ENCODE measurements at places on chromosomes 3 and 15. TPM values are rescaled to one million over a fixed set of nuclear protein-coding genes. Genes with fewer than 3 reads are reported as not detected.

Gene CCDC13
- total RNA-seq = 1.0 TPM

Gene FGD5
- total RNA-seq = not detected

Gene WDR76
- total RNA-seq = 69.0 TPM

Gene CACNA1D
- total RNA-seq = 0.26 TPM

Gene SLC2A2
- total RNA-seq = not detected

Gene PLSCR2
- not detected for total RNA-seq

Gene INO80
- 55.7 TPM for total RNA-seq

Gene CTDSPL
- total RNA-seq = 0.69 TPM

Gene POLQ
- total RNA-seq = 11.5 TPM

Gene CD96
- total RNA-seq = 168 TPM

Gene LEKR1
- 1.3 TPM for total RNA-seq

Gene TGM4
- total RNA-seq = not detected

- no peak overlapping the region for H3K4me3 ChIP-seq
- H3K36me3 ChIP-seq = peaks cover 18% of the 10 kb centered on the region
- no peak for DNase-seq
- H3K4me1 ChIP-seq = peaks cover 5% of the 10 kb centered on the region
Measured at GRCh38 chr3:171092467-171092911, 66.0 kb upstream of the SLC2A2 start.

DNA sequence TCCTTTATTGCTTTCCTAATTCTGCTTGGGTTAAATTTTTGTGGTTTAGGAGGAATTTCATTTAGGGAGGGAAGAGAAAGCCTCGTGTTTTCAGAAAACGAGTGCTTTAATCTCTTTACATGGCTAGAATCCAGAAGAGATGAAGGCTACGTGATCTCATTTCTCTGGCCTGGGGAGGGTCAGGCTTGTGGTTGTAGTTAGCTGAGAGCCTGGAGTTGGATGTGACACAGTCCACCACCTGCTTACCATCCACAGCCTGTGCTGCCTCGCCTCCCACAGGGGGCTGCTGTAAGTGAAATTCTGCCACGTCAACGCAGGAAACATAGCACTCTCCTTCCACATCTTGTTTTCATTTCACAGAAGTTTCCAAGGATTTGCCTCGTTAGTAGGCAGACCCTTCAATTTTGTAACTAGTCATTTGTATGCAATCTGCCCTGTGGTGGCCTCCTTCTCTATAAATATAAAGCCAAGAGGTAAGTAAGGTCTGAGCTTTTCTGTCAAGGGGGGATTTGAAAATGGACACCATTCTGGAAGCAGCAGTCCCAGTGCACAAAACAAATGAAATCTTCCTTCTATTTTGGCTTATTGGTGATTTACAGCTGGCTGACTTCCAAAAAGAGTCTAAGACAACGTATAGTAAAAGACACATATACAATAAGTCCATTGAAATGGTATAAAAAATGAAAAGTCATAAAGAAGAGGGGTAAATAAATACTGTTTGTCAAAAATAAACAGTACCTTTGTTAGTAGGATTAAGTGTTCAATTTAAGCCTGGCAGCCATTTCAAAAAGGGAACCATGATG is 3.4 kb downstream of the GXYLT2 start:
- no peaks in the 10 kb centered on the region for H3K36me3 ChIP-seq
- H3K27ac ChIP-seq = no peak overlapping the region
- DNase-seq = no peak
- H3K4me1 ChIP-seq = peaks cover 8% of the 10 kb centered on the region
- H3K27me3 ChIP-seq = peaks cover 61% of the 10 kb centered on the region

DNA sequence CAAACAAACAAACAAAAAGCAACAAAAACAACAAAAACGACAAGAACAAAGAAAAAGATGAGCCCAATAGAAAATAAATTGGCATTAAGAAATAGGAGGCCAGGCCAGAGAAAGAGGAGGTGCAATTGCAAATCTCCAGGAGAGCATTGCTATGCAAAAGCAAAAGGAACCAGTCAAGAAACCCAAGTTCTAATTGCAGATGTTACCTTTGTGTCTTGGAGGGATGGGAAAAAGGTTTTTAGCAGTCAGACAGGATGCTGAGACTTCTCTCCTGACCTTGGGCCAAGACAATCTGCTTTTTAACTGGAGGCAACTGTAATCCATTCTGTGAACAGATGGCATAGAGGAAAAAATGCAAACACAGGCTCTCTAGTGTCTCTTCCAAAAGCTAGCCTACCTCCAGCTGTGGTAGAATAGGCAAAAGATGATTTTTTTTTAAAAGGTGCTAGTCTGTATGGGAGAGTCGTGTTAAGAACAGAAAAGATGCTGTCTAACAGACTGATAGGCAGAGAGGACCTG is 56.4 kb downstream of the LSAMP start:
- H3K4me1 ChIP-seq = no peaks in the 10 kb centered on the region
- H3K4me3 ChIP-seq = no peak overlapping the region
- no peak overlapping the region for H3K27ac ChIP-seq
- no peaks in the 10 kb centered on the region for H3K36me3 ChIP-seq

- no peak overlapping the region for H3K27ac ChIP-seq
- DNase-seq = no peak
- H3K27me3 ChIP-seq = peaks cover 43% of the 10 kb centered on the region
- H3K36me3 ChIP-seq = no peaks in the 10 kb centered on the region
- no peak overlapping the region for H3K4me3 ChIP-seq
Measured at GRCh38 chr15:80259942-80260510, 8.0 kb upstream of the CTXND1 start.

- no peak overlapping the region for H3K4me3 ChIP-seq
- no peaks in the 10 kb centered on the region for H3K36me3 ChIP-seq
- H3K4me1 ChIP-seq = no peaks in the 10 kb centered on the region
Measured at GRCh38 chr3:156413293-156413892, 141.5 kb downstream of the SSR3 start.

DNA sequence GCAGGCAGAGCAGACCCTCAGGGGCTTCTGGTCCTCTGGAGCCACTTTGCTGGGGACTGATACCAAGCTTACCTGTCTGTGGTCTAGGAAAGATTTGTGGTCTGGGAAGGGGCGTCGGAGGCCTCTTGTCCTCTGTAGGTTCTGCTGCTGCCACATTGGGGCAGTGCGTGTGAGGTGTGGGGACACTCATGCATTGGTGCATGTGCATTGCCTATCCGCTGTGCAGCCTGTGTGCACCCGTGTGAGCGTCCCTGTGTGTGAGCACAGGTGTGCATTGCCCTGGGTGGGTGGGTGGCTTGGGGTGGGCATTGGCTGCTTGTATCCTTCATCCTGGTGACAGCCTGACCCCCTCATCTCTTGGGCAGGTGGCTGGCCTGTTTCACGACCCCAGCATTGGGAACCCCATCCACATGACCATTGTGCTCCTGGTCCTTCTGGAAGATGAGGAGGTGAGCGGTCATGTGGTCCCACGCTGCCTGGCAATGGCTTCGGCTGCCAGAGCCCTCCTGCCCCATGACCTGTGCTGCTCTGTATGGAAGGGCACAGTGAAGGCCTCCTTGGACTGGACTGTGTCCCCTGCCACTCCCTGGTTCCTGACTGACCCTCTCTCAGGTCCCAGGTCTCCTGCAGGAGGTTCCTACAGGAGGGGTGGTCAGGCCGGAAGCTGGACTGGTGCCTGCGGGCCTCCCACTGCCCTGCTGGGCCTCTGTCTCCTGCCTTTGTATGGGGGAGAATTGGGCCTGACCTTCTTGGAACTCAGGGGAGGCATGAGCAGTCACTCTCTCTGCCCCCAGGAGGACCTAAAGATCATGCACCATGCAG is 41.5 kb downstream of the SAXO2 start:
- H3K4me1 ChIP-seq = no peaks in the 10 kb centered on the region
- H3K27me3 ChIP-seq = no peaks in the 10 kb centered on the region
- no peak for DNase-seq
- no peak overlapping the region for H3K4me3 ChIP-seq
- H3K36me3 ChIP-seq = no peaks in the 10 kb centered on the region

GRCh38 chr3:140052771-140053702 is 118.1 kb downstream of the CLSTN2 start:
- H3K4me1 ChIP-seq = no peaks in the 10 kb centered on the region
- no peak overlapping the region for H3K27ac ChIP-seq
- no peak overlapping the region for H3K4me3 ChIP-seq
- no peaks in the 10 kb centered on the region for H3K36me3 ChIP-seq
- DNase-seq = no peak

DNA sequence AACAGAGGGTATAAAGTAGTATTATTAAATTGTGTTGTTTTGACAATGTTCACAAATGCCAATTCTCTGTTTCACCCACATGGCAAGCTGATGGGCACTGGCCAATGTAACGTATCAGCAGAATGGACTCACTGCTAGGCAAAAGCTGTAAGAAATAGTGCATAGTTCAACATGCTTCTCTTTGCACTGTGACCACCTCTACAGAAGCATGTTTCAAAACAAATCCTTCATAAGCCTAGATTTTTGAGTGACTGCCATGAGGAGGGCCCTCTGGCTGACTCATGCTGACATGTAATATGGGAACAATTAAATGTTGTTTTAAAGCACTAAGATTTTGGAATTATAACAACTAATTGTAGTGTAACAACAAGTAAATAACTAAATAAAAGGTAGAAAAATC is 3.2 kb downstream of the GBE1 start:
- H3K36me3 ChIP-seq = peaks cover 15% of the 10 kb centered on the region
- DNase-seq = no peak
- no peak overlapping the region for H3K27ac ChIP-seq
- H3K27me3 ChIP-seq = no peaks in the 10 kb centered on the region
- H3K4me1 ChIP-seq = peaks cover 18% of the 10 kb centered on the region

DNA sequence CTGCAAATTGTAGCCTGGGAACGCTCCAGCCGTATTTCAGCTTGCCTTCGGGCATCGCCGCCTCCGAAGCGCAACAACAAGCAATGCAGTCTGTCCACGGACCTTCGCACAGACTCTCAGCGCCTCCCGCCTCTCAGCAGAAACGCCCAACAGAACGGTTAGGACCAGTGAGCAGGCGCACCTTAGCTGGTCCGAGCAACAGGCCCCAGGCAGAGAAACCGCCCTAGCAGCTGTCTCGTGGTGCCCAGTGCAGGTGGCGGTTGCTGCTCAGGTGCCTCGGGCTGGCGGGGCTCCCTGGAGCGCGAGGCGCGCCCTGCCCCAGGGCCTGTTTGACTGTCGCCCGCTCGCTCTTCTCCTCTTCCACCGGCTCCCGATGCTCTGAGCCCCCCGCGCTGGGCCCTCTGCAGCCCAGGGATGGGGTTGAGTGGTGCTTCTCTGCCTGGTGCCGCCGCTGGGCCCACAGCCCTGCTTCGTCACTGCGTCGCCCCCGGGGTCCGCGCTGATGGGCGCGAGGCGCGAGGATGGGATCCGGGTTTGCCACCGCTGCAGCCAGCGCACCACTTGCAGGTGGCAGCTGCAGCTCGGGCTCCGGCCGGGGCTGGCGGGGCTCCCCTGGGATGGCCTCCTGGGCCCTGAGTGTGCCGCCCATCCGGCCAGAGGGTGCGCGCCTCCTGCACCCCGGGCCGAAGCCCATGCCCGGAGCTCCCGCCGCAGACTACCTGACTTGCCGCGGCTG is 268.4 kb upstream of the FRG2C start:
- H3K27me3 ChIP-seq = no peaks in the 10 kb centered on the region
- H3K36me3 ChIP-seq = no peaks in the 10 kb centered on the region
- no peak for DNase-seq

DNA sequence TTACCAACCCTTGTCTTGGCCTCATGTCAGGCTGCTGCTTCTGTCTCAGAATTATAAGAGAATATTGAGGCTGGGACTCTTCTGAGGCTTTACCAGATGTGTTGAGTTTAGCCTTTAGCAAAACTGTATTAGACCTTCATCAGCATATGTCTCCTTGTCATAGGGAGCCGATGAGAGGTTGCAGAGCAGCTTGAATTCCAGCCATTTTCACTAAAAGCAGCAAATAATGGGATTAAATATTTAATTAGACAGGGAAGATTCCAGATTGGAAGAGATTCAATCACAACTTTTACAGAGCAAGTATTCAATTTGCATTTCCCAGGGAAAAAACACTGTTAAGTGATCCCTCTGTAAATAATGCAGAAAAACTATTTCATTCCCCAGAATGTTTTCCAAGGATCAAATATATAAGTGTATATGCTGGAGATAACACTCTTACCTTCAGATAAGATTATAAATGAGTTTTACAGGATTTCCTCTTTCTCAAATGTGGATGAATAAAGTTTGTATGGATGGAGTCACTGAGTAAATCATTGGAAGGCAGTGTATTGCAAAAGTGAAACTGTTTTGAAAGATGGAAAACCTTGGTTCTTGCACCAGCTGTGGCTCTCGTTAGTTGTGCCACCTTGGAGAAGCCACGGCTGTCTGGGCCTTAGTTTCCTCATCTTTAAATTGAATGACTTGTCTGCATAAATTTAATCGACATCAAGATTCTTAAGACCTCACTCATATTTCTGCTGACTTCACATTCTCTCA is 466.4 kb upstream of the SGO1 start:
- H3K27me3 ChIP-seq = no peaks in the 10 kb centered on the region
- H3K4me1 ChIP-seq = no peaks in the 10 kb centered on the region
- H3K27ac ChIP-seq = no peak overlapping the region
- no peak for DNase-seq

DNA sequence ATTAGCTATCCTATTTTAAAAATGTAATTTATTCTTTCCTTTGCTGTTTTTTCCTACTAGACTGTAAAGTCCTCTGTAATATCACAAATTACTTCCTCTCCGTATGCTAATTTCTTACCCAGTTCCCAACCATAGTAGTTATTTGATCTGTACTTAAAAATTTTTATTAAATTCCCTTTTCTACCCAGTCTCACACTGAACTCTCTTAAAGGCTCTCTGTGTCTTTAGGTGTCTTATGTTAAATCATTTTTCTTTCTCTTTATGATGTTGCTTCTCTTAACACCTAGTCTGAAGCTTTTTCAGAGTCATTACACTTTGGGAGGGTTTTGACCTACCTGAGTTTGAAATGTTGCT is 378.6 kb downstream of the NSUN3 start:
- peaks cover 6% of the 10 kb centered on the region for H3K36me3 ChIP-seq
- H3K27ac ChIP-seq = no peak overlapping the region
- H3K27me3 ChIP-seq = no peaks in the 10 kb centered on the region

DNA sequence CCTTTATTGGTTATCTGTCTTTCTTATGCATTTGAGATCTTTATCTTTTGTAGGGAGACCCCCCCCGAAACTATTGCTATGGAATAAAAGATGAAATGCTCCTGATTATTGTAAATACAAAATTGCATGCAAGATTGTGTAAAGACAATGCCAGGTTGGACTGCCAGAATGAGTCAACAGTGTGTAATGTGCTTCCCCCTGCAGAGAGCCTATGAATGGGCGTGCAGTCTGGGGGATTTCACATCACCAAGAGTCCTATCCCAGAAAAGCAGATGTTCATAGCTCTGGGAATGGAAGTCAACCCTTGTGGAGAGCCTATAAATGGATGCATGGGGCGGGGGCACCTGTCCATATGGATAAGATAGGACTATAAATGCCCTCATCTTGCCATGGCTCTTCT is 584.3 kb downstream of the NSUN3 start:
- H3K4me1 ChIP-seq = no peaks in the 10 kb centered on the region
- H3K27ac ChIP-seq = no peak overlapping the region
- H3K36me3 ChIP-seq = peaks cover 18% of the 10 kb centered on the region
- H3K4me3 ChIP-seq = no peak overlapping the region
- no peak for DNase-seq
- H3K27me3 ChIP-seq = no peaks in the 10 kb centered on the region

- no peaks in the 10 kb centered on the region for H3K4me1 ChIP-seq
- H3K36me3 ChIP-seq = no peaks in the 10 kb centered on the region
- DNase-seq = no peak
- peaks cover 9% of the 10 kb centered on the region for H3K27me3 ChIP-seq
- no peak overlapping the region for H3K4me3 ChIP-seq
Measured at GRCh38 chr3:131762981-131763564, 260.3 kb upstream of the MRPL3 start.

GRCh38 chr15:45892182-45892581 is 257.4 kb downstream of the SQOR start:
- DNase-seq = no peak
- H3K4me3 ChIP-seq = no peak overlapping the region
- H3K4me1 ChIP-seq = no peaks in the 10 kb centered on the region
- no peak overlapping the region for H3K27ac ChIP-seq
